ENCODE measurements at places on chromosomes 3 and 15.
A peak's percentile ranks its signal among the peaks of the same experiment; 100 is the strongest.

DNA sequence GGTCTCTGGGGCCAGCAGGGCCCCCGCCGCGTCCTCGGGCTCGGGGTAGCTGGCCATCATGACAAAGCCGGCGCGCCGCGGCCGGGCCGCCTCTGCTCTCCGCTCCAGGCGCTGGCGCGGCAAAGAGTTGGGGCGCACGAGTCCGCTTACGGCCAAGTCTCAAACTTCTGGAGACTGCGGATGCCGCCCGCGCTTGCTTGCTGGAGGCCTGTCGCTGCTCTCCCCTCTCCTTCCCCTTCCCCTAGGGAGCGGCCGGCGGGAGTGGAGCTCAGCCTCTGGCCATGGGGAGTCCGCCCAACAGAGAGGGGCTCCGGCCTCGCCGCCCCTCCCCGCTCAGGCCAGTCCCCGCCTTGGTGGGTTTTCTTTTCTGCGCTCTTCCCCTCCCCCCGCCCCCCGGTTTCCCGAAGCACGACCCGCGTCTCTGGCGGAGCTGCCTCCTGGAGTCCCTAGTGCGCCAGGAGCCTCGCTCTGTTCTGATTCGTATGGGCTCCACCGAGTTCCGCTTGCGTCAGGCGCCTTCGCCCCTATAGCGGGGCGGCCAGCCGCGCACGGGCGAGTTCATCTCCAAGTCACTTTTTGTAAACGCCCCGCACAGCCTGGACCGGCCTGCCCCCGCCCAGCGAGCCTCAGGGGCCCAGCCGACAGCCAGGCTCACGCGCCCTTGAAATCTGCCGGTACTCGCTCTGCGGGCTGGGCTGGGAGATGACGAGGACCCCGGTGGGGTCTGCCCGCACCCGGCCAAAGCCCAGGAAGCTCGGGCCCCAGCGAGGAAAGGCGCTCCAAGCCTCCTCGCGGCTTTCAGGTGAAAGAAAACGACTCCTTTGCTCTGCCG lies at the start of the genes FOXL2 and FOXL2NB:
TSS of gene FOXL2 (minus strand) at position 475 of the 832 bp plus-strand sequence. CDS start at position 60, 415 bp downstream.
TSS of gene FOXL2NB (plus strand) at position 555 of the 832 bp plus-strand sequence. CDS start at position 703, 148 bp downstream.
- DNase-seq: no peak

DNA sequence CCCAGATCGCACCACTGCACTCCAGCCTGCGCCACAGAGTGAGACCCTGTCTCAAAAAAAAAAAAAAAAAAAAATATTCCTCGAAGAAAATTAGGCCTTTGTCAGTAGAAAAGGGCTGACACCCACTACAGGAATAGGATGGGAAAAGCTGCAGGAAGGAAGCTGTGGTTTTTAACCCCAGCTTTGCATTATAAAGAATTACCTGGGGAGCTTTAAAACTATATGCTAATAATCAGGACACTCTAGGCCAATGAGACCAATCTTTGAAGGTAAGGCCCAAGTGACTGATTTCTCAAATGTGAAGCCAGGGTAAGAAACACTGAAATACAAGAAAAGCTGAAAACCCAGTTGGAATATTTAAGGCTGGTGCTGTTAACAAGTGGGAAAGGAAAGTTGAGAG lies 74.3 kb downstream of the RBPMS2 start:
- no peak for DNase-seq

GRCh38 chr3:19216669-19217337 lies 68.5 kb downstream of the KCNH8 start:
- no peak for DNase-seq

GRCh38 chr3:33915796-33916546 lies 117.5 kb downstream of the PDCD6IP start:
- DNase-seq: no peak

GRCh38 chr15:41690636-41691035 lies 30.4 kb downstream of the MGA start:
- DNase-seq: no peak

DNA sequence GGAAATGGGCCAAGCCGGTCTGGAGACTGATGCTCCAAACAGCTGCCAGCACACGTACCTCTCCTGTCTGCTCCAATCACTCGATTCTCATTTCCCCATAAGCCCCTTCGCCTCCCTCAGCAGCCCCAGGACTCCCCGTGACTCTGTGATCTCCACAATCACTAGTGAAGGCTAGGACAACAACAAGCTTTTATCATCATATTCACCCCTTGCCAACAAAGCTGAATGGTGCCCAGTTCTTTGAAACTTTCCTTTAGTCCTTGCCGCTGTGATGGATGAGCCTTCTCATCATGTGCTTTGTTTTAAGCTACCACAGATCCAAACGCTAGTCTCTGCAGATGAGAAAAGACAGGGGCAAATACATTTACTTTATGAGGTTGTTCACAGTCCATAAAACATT lies 242.0 kb downstream of the SV2B start:
- DNase-seq: no peak

DNA sequence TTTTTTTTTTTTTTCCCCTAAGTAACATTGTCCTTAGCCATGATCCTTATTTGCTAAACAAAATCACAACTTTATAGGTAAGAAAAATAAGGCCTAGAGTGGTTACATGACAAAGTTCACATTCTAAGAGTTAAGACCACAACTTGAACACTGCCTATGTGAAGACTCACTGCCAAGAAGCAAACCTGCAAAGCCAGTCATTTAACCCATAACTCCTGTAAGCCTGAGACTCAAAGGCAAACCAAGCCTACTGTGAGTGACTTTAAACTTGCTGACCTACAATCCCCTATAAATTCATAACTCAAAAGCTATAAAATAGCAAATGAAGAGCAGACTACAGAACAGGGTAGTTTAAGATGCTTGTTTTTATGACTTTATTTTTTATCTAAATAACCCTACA lies 12.9 kb upstream of the ANKRD28 start:
- no peak for DNase-seq

GRCh38 chr3:112555535-112556170 lies 6.1 kb downstream of the ATG3 start:
- DNase-seq: peak; percentile 48

DNA sequence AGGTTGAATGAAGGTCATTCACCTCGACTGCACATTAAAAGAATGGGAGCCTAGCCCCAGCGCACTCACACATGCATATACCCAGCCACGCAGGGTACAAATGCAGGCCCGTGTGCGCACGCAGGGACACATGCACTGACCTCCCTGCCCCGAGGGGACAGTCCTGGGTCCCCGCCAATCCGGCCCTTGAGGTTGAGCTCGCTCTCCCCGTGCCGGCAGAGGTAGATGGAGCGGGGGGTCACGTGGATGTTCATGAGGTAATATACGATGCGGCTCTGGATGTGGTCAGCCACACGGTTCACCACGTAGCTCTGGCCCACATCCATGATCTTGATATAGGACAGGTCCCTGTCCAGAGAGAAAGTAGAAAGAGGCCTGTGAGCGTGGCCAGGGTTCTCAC lies 20.5 kb downstream of the PFKFB4 start:
- DNase-seq: no peak

- DNase-seq: no peak
These were observed 5.9 kb upstream of the C15orf39 start for GRCh38 chr15:75195766-75196241.

DNA sequence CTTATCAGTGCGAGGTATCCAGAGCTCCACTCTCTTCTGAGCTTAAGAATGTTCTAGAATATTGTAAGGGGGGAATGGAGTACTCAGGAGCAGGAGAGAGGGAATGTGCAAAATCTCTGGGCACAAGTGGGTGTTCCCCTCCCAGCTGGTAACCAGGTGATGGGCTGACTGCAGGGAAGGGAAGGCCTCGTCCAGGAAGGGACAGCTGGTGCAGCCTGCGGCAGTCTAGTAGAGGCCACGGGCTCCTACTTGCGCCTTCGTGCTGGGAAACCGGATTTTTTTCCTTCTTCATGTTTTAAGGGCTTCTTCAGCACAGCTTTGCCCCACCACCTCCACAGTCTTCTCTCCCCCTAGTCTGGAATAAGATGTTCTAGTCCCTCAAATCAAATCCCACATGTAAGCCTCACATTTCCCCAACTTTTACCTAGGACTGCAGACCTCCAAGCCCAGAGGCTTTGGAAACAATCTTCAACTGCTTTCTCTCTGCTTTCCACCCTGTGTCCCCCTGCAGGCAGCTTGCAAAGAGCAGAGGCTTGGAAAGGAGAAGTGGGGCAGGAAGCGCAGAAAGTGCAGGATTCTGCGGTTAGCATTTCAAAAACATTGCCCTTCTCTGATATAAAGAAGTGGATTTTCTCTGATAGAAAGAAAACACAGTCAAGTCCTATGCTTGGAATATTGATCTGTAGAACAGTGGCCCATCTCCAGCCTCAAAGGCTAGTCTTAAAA lies 11.9 kb upstream of the CGNL1 start:
- DNase-seq: peak; percentile 66

- no peak for DNase-seq
These were observed 98.4 kb downstream of the CBLB start for GRCh38 chr3:105770410-105770809.

DNA sequence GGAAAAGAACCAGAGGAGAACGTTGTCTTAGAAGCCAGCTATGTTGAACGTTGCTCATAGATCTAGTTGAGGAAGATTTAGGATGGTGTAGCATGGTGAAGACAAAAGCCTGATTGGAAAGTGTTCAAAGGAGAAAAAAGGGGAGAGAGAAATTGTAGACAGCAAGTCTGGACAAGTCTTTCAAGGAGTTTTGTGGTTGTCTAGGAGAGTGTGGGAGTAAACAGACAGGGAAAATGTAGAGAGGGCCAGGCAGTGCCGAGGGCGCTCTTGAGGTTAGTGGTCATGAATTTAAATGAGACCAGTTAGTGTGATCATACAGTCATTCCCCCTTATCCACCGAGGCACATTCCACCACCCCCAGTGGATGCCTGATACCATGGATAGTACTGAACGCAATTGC lies 167.5 kb upstream of the IL12A start:
- DNase-seq: no peak

GRCh38 chr3:21020681-21021080 lies 730.3 kb downstream of the ZNF385D start:
- DNase-seq: no peak

DNA sequence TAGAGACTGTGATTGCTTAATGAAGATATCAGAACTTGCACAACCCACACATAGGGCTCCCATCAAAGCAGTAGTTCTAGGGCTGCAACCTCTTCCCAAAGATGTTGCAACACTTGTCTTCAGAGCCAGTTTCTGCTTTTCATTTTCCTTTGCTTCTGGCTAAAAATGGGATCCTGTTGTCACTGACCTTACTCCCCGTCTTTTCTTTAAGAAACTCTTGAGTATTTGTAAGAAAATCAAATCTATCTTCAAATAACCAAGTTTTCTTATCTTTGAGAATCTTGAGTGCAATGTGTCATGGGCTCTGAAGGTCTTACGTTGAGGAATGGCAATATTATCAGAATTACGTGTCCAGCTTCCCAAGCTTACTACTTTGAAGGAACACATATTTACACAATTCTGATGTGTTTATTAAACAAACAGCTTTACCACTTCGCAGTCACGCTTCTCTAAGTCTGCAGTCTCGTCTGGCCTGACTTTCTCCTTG lies 24.1 kb downstream of the CACNA1D start:
- DNase-seq: peak; percentile 16

- DNase-seq: no peak
These were observed 9.2 kb downstream of the LTF start for GRCh38 chr3:46455231-46456115.

DNA sequence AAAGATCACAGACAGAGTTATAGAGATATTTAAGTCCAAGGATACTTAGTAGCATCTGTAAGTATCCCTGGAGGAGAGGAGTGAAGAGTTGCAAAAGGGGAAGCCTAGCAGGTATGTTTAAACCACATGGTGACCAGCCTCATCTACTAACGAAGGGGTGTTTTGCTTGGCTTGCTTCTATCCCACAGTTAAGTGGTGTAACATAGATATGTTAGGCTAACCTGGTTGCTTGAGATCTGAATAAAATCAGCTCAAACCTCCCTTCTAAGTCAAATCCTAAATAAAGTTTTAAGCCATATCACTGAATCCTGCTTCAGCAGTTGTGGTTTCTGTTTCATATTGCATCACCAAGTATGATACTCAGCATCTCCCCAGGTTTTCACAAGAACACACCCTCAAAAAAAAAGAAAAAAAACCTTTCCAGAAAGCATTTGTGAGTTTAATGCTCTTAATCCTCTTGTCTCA lies 880.2 kb downstream of the ROBO1 start:
- no peak for DNase-seq

- DNase-seq: no peak
These were observed 11.2 kb downstream of the CSNK1G1 start for GRCh38 chr15:64344651-64345294.

Measured in AML-193 (cell line).